ENCODE measurements at places on chromosomes 5 and 9. TPM values are rescaled to one million over a fixed set of nuclear protein-coding genes. Genes with fewer than 3 reads are reported as not detected.

MYOT gene
- total RNA-seq, result not detected

THOC3 gene
- total RNA-seq, result 88.9 TPM

IL5 gene
- total RNA-seq, result not detected

NR4A3 gene
- total RNA-seq, result 0.20 TPM

IFNB1 gene
- total RNA-seq, result 0.13 TPM

Measured in mammary microvascular endothelial cell (primary cell).